ENCODE measurements at places on chromosomes 6 and 20.

DNA sequence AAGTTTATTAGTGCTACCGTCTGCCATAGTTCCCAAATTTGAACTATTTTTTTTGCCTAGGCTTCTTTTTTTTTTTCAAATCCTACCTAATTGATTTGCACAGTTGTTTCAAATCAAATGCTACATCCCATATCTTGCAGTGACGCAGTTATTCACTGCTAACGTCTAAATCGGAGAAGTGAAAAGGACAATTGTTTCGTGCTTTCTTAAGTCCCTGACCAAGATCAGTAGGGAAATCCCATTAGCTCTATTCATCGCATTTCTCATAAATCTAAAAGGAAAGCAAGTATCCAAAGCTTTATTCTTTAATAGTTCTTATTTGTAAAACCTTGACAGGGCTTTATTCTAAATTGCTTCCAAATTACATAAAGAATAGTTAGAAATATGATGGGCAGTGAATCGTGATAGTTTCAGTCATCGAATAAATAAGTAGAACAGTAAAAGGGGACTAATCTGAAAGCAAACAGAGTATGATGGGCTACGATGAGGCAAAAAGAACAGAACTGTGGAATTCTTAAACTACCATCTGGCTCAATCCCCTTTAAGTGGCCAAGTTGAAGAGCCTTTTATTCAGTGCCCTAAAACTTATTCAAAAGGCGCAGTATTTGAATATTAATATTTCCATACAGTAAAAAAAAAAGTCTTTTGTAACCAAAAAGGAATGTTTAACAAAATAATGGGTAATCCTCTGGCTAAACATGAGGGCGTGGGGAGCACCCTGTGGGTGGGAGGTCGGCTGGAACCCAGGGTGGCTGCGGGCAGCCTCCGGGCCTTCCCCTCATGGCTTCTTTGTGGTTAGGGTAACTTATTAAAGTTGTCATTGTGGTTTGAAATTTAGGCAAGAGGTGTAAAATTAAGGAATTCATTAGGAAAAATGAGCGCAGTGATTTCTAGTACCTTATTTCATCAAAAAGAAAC lies 3.0 kb upstream of the ARID1B start:
- no peaks in the 10 kb centered on the region for H3K27me3 ChIP-seq
- peak overlapping the region; percentile 87 for H3K4me3 ChIP-seq
- no peaks in the 10 kb centered on the region for H3K36me3 ChIP-seq
- H3K27ac ChIP-seq = 0 out of 2 replicates have a peak overlapping the region, but pooled peaks have one; percentile 97
- no peak for DNase-seq

GRCh38 chr6:22020299-22021003 lies 276.4 kb downstream of the PRL start:
- H3K36me3 ChIP-seq = no peaks in the 10 kb centered on the region
- no peak overlapping the region for H3K27ac ChIP-seq
- DNase-seq = no peak
- H3K4me3 ChIP-seq = no peak overlapping the region
- H3K4me1 ChIP-seq = 0 out of 2 replicates have a peak, but pooled peaks cover 1% of the 10 kb centered on the region
- no peaks in the 10 kb centered on the region for H3K27me3 ChIP-seq

DNA sequence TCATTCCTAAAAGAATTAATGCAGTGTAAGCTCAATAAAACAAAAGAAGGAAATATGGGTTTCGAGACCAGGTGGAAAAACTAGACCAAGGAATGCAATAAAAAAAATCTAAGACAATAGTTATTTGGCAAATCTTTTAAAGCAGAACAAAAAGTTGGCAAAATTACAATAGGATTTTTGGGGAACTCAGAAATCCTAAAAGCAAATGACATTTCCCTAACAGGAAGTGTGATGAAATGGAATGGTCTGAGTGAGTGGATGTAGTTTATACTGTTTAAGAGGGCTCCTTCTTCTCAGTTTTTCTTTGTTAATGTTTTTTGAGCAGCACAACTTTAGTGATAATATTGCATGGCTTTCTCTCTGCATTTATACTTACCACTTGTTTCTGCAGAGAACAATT lies 190.0 kb downstream of the PLCB4 start:
- no peaks in the 10 kb centered on the region for H3K36me3 ChIP-seq
- no peaks in the 10 kb centered on the region for H3K4me1 ChIP-seq
- H3K4me3 ChIP-seq = no peak overlapping the region
- no peaks in the 10 kb centered on the region for H3K27me3 ChIP-seq
- H3K27ac ChIP-seq = no peak overlapping the region

DNA sequence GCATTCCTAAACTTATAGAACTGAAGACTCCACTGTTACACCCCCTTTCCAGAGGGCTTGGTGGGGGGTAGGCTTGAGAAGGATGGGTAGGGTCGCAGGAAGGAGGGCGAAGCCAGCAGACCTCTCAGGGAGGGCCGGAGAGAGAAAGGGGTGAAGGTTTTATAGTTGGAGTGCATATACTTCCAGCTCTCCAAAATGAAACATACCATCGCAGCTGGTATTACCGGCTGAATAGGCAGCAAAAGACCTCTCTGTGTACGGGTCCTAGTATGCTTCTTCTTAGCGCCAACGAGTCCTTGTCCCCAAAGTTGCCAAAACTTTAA lies 1.0 kb upstream of the VGLL2 start:
- H3K4me3 ChIP-seq = peak overlapping the region; percentile 69
- no peaks in the 10 kb centered on the region for H3K4me1 ChIP-seq
- H3K36me3 ChIP-seq = no peaks in the 10 kb centered on the region
- H3K27ac ChIP-seq = no peak overlapping the region
- no peak for DNase-seq
- peaks cover 85% of the 10 kb centered on the region for H3K27me3 ChIP-seq
